ENCODE measurements at places on chromosomes 5 and 9.

DNA sequence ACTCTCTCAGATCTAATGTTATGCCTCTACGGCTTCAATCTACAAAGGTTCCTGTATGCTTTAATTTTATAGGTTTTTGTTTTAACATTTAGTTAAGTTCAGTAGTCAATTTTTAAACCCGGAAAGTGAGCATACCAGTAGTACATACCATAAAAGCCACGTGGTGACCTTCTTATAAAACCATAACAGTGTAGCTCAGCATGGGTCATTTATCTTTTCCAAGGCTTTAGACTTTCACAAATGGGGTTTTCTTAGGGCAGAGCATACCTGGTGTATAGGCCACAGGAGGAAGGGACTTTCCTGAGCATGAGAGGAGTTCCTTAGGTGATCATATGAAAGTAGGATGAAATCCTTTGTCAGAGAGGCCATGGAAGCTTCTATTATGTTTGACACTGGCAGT lies 23.2 kb downstream of the ECM2 start:
- H3K36me3 ChIP-seq: no peaks in the 10 kb centered on the region
- H3K4me3 ChIP-seq: no peak overlapping the region
- H3K27me3 ChIP-seq: no peaks in the 10 kb centered on the region
- DNase-seq: no peak

- no peaks in the 10 kb centered on the region for H3K36me3 ChIP-seq
- no peak for DNase-seq
- H3K4me3 ChIP-seq: no peak overlapping the region
- H3K27ac ChIP-seq: no peak overlapping the region
- no peaks in the 10 kb centered on the region for H3K27me3 ChIP-seq
These were observed 42.8 kb upstream of the SVEP1 start for GRCh38 chr9:110622368-110622767.

GRCh38 chr9:136024696-136025316 lies 63.6 kb upstream of the UBAC1 start:
- no peaks in the 10 kb centered on the region for H3K4me1 ChIP-seq
- H3K36me3 ChIP-seq: no peaks in the 10 kb centered on the region
- DNase-seq: no peak
- no peak overlapping the region for H3K4me3 ChIP-seq

- H3K27me3 ChIP-seq: no peaks in the 10 kb centered on the region
- H3K4me1 ChIP-seq: no peaks in the 10 kb centered on the region
- H3K4me3 ChIP-seq: no peak overlapping the region
- DNase-seq: no peak
These were observed 20.7 kb downstream of the CDC37L1 start for GRCh38 chr9:4700091-4700490.

- H3K27me3 ChIP-seq: no peaks in the 10 kb centered on the region
- DNase-seq: no peak
- H3K4me3 ChIP-seq: no peak overlapping the region
These were observed 86.4 kb upstream of the IFNE start for GRCh38 chr9:21568484-21568883.

DNA sequence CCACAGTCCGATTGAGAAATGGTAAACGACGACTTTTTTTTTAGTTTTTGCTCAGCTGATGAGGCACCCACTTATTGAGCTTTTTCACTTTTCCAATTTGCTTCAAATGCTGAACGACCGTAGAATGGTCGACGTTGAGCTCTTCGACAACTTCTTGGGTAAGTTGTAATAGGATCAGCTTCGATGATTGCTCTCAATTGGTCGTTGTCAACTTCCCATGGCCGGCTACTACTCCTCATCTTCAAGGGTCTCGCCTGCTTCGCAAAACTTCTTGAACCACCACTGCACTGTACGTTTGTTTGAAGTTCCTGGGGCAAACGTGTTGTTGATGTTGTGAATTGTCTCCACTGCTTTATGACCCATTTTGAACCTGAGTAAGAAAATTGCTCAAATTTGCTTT lies 35.7 kb downstream of the NSD1 start:
- H3K27ac ChIP-seq: no peak overlapping the region
- H3K4me3 ChIP-seq: no peak overlapping the region
- H3K27me3 ChIP-seq: no peaks in the 10 kb centered on the region
- peaks cover 3% of the 10 kb centered on the region for H3K4me1 ChIP-seq

DNA sequence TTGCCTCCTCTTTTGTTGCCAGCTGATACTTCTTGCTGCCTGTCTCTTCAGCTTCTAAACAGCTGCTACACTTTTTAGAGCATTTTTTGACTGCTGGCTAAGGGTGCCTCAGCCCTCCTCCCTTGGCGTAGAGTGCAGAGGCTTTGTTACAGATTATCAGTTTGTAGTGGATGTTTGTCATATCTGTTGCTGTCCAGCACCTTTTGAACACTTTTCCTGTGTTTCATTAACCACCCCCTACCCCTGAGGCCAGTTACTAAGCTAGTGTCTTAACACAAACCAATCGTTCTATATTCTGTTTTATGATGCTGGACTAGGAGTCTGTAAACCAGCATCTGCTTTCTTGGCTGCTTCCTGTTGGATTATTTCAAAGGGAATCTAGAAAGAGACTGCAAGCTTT lies 441.5 kb downstream of the DNAH5 start:
- no peaks in the 10 kb centered on the region for H3K27me3 ChIP-seq
- no peak overlapping the region for H3K4me3 ChIP-seq
- no peak overlapping the region for H3K27ac ChIP-seq

GRCh38 chr5:7628820-7629219 lies 222.1 kb downstream of the CFAP90 start:
- no peak for DNase-seq
- no peak overlapping the region for H3K27ac ChIP-seq
- H3K36me3 ChIP-seq: no peaks in the 10 kb centered on the region
- no peaks in the 10 kb centered on the region for H3K27me3 ChIP-seq
- H3K4me1 ChIP-seq: no peaks in the 10 kb centered on the region

DNA sequence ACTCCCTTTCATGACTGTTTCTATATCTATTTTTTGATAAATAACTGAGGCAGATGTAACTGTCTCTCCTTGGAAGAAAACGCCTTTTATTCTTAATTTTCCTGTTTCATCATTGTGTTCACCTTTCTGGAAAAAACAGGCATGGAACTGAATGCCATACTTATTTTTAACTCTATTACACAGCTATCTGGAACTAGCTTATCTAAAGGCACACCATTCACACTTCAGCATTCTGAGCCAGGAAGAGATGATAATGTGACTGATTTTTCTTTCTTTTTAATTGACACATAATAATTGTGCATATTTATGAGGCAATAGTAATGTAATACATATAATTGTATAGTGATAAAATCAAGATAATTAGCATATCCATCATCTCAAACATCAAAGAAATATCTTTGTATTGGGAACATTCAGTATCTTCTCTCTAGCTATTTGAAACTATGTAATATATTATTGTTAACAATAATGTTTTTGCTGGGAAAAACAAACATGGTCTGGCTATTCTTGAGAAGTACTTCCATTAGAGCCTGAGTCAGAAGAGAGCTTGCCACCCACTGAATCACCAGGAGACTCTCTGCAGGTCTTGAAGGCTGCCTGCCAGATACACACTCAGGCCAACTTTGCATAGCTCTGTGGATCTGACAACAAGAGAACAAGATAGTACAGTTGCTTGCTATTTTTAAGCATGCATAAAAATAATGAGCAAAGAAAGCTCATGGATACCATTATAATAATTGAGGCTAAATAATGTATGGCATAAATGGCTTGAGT lies 501.0 kb upstream of the EDIL3 start:
- no peak for DNase-seq
- H3K4me1 ChIP-seq: no peaks in the 10 kb centered on the region
- H3K27me3 ChIP-seq: no peaks in the 10 kb centered on the region
